ENCODE measurements at places on chromosomes 7 and 10. TPM values are rescaled to one million over a fixed set of nuclear protein-coding genes. Genes with fewer than 3 reads are reported as not detected.

The MOGAT3 gene
- 27.9 TPM for total RNA-seq

- DNase-seq: no peak
Observed at GRCh38 chr10:89540420-89540949, 5.1 kb upstream of the SLC16A12 start.

GRCh38 chr7:77430927-77431326, 14.8 kb upstream of the GSAP start:
- DNase-seq: no peak

The IDI2 gene
- total RNA-seq: not detected

GRCh38 chr7:4700577-4701235, 18.6 kb downstream of the FOXK1 start:
- no peak for DNase-seq

- DNase-seq: no peak
Observed at GRCh38 chr7:41955451-41955850, 252.6 kb upstream of the INHBA start.

The STEAP1 gene
- total RNA-seq: 24.6 TPM

DNA sequence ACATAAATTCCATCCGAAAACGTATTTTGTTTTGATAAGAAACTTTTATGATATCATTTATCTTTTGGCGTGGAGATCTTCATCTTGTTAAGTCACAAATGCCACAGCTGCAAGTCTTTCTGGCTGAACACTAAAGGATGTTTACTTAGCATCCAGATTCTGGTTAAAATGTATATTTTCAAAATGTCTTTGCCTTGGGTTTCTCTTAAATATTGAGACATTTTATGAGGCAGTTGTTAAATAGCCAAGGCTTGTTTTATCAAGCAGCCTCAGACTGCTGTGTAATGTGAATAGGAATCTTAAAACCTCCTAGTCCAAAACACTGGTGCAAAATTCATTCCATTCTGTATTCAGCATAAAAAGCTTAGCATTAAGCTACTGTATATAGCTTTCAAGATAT, 136.3 kb upstream of the FZD1 start:
- DNase-seq: no peak

- no peak for DNase-seq
Observed at GRCh38 chr10:112779025-112779770, 170.8 kb upstream of the TCF7L2 start.

- no peak for DNase-seq
Observed at GRCh38 chr10:48437546-48437945, 131.1 kb downstream of the MAPK8 start.

GRCh38 chr10:101228966-101229265, 347 bp downstream of the LBX1 start:
- no peak for DNase-seq

GRCh38 chr7:51009716-51010496, 227.2 kb upstream of the GRB10 start:
- no peak for DNase-seq

GRCh38 chr7:121796381-121796780, 76.6 kb upstream of the PTPRZ1 start:
- no peak for DNase-seq

The LEP gene
- 0.09 TPM for total RNA-seq

GRCh38 chr10:131830446-131831130, 70.2 kb upstream of the PPP2R2D start:
- no peak for DNase-seq

DNA sequence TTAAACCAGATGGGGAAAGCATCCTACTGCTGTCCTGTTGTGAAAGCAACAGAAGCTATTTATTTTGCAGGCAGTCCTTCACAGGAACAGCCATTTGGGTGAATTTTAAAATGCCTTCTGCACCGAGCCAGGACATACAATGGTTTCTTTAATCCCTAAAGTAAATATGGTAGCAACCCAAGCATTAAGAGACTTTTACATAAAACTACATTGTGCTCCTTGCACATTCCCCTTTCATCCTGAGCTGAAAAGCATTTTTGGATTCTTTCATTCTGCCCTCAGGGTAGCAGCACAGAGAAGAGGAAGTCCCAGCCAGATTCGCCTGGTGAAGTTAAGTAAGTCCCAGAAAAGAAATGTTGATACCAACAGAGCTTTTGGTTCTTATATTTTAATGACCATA, 84.0 kb upstream of the FAM3C start:
- DNase-seq: no peak

The OR6V1 gene
- not detected for total RNA-seq

GRCh38 chr7:154598864-154599263, 404.1 kb downstream of the PAXIP1 start:
- DNase-seq: no peak

GRCh38 chr7:141700848-141701371, 1.1 kb downstream of the DENND11 start:
- DNase-seq: no peak

The FEZF1 gene
- total RNA-seq: not detected

DNA sequence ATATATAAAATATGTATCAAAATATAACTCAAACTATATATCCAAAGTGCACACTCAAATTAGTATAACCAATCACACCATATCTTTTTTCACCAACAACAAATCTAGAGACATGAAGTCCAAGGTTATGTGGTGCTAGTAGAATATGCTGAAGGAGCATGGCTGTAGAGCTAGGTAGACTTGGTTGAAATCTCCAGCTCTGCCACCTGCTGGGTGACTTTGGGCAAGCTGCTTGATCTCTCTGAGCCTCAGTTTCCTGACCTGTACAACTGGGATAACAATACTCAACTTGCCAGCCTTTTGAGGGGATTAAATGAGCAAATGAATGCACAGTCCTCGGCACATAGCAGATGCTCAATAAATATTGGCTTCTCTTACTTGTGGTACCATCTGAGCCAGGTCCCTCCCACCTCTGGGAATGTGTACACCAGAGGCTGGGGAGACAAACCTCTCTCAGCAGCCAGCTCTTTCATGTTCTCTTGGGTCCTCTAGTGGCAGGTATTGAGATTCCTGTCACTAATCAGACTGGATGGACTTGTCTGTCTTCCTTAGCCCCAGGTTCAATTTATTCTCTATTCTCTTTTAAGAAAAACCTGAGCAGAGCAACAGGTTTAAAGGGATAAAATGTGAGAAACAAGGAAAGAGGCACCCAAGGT, 94.3 kb upstream of the PDE1C start:
- peak; percentile 31 for DNase-seq

DNA sequence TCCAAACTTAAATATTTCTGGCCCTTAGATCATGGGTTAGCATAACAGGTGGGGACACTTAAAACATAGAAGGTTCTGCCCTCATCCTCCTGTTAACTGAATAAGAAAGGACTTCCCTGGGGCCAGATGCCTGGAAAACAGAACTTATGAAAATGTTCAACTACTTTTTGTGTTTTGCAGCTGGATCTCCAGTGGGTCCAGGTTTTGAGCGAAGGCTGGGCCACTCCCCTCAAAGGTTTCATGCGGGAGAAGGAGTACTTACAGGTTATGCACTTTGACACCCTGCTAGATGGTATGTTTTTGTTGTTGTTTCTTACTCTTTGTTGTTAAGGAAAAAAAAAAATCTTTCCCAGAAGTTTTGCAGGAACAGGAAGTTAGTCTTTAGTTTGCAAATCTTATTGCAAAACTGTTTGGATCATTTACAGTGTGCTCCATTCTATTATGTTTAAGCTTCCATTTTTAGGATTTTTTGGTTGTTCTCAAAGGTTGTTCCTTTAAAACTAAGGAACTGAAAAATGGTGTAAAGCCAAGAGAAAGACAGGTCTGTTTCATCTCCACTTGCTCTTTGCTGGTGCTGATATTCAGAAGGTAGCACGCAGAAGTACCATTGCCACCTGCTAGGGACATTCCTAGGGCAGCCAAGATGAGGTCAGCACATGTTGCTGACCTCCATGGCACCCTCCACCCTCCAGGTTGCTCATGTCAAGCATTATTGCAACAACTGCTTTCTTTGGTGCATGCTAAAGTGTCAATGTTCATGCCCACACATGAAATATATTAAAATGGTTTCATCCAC, 56.1 kb downstream of the PAPSS2 start:
- no peak for DNase-seq

DNA sequence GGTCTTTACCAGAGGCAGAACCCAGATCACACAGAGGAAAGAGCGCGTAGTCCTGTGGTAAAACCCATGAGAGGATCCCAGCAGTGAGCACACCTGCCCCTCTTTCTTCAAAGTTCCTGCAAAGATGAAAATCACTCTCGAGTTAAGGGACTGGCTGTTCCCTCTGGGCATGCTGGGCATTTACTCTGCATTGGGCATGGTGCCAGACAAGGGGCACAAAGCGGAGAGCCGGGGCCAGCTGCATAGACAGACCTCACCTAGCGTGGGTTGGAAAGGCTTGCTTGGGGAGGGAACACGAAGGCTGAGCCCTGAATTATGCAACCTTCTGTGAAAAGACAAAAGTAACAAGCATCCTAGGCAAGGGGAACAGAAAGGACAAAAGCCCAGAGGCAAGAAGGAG, 120.0 kb upstream of the TCERG1L start:
- no peak for DNase-seq

- peak; percentile 3 for DNase-seq
Observed at GRCh38 chr10:111249925-111250324, 173.1 kb downstream of the ADRA2A start.

- peak; percentile 14 for DNase-seq
Observed at GRCh38 chr7:47508389-47509380, 73.2 kb downstream of the TNS3 start.

The UBE2D1 gene
- total RNA-seq: 17.2 TPM

GRCh38 chr7:96416116-96416515, 94.2 kb upstream of the SLC25A13 start:
- DNase-seq: no peak

DNA sequence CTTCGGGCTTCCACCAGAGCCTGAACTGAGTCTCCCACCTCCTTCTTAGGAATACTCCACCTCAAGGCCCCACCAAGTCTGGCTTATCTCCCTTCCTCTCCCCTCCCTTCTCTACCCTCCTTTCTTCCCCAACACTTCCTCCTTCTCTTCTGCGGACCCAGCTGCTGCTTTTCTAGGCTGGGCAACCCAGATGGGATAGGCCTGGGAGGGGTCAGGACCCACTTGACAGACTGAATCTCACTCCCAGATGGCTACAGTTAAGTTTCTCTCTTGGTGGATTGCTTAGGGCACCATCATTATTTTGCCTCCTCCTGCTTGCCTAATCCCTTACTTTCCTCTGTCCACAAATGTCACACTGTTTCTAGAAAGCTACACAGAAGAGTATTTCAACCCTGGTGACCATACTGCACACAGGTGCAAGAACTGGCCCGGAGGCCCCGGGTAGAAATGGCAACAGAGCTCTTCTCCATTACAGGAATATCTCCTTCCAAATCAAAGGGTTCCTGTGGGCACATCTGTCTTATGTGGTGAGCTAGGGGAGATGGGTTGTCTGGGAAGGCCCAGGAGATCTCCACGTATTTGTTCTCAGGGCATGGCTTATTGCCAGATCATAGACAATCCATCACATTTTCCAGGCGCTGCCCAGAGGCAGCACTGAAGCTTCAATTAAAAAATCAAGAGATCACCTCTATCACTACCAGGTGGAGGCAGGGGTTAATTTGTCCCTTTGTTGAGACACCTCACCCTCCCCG, 5.1 kb upstream of the HOXA11 start:
- peak; percentile 61 for DNase-seq

GRCh38 chr7:138941545-138941944, 39.6 kb downstream of the KIAA1549 start:
- DNase-seq: no peak
